ENCODE measurements at places on chromosomes 7 and 10.

DNA sequence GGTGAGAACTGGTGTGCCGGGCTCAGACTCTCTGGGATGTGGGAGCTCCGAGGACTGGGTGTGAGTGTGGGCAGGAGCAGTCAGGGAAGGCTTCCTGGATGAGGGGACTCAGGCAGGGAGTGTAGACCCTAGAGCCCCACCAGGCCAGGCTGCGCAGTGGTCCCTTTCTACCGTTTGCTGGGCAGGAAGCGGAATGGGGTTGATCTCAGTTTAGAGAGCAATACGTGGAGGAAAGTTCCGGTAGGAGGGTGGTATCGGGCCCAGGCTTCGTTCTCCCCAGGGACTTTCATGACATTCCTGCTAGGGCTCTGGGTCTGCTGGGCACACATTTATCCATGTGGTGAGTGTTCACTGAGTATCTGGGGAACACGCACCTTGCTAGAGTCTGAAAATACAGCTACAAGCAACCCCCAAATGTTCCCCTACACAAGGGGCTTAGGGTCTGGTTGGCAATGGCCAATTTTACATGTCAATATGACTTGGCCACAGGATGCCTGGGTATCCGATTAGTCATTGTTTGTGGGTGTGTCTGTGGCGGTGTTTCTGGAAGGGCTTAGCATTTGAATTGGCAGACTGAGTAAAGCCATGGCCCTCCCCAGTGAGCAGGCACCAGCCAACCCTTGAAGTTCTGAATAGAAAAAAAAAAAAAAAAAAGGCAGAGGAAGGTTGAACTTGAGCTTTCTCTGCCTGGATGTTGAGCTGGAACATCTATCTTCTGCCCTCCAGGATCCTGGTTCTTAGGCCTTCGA is 20.8 kb downstream of the GHRHR start:
- DNase-seq = no peak

DNA sequence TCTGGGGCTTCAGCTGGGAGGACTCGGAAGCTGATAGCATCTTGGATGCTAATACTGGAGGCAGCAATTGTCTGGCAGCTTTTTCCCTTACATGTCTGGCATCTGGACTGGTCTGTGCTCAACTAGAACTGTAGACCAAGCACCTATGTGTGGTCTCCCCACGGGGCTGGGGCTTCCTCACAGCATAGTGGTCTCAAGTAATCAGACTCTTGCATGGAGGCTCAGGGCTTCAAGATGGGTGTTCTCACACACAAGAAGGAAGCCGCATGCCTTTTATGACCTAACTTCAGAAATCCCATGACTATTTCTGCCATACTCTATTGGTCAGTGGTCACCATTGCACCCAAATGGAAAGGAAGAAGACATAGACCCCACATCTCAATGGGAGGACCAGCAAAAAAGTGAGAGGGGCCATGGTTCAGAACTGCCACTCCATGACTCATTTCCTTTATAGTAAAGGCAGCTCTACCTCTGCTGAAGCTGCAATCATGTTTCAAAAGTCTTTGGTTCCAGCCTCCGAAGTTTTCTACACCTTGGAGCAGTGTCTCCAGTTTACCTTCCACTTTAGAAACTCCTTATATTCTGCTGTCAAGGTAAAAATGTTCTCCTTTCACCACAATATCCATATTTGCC is 14.7 kb downstream of the AOC1 start:
- no peak for DNase-seq

GRCh38 chr10:70558295-70558694 is 44.2 kb downstream of the PRF1 start:
- no peak for DNase-seq

DNA sequence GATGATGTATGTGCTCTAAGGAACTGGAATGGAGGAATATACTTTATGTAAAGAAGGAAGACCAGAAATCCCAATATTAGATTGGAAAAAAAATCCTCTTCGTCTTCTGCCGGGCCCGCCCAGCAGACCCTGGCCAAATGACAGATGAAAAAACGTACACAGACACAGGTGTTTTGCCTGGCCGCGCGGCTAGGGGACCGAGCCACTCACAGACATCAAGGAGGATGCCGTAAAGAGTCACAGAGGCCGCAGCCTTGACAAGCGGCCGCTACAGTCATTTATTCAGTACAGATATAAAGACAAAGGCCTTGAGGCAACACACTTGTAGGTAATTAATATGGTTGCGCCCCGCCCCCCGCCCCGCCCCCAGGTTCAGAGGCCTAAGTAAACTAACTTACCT is 594.1 kb downstream of the GRM8 start:
- no peak for DNase-seq

DNA sequence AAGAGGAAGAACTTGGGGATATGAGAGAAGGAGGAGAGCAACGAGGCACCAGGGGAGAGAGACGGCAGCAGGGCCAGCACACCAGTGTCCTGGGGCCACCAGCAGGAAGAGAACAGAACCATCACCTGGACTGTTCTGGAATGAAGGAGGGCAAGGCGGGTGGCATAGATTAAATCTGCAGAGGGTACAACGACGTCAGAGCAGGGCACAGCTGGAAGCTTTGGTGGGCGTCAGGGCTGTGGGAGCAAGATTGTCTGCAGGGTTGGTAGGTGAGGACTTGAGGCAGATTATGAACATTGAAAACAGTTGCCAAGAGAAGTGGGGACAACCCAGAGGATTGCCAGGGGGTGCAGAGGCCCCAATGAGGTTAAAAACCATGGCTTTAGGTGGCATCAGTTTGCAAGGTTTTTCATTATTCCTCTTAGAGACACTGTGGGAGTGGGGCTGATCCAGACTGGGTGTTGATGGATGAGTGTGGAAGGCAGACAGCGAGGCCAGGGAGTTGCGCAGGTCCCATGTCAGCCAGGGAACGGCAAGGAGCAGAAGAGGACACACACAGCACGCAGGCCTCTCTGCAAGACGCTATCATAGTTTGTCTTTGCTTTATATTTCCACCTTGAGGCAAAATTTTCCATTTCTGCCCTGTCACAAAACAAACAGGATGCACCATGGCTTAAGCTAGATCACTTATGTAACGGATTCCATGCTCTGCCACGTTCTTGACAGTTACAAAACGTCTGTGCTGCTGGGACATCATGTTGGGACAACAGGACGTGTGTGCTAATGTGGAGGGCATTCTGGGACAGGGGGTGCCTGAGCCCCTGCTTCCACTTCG is 52.5 kb upstream of the LEP start:
- no peak for DNase-seq

- no peak for DNase-seq
These were observed 27.1 kb downstream of the CDHR3 start for GRCh38 chr7:105990141-105990540.

- DNase-seq = no peak
These were observed 157.3 kb upstream of the BET1 start for GRCh38 chr7:94161476-94161875.

Measured in activated naive CD8-positive, alpha-beta T cell treated with anti-CD3 and anti-CD28 coated beads, Interleukin-2, amount 50 U/mL, for 24 hours (primary cell).